ENCODE measurements at places on chromosomes 5 and 9. TPM values are rescaled to one million over a fixed set of nuclear protein-coding genes. Genes with fewer than 3 reads are reported as not detected.

PCDHAC2 gene
- total RNA-seq = not detected

ENHO gene
- 0.65 TPM for total RNA-seq

CLK4 gene
- 15.0 TPM for total RNA-seq

GRCh38 chr5:130532786-130533185, 628.5 kb downstream of the CHSY3 start:
- DNase-seq = no peak

DNA sequence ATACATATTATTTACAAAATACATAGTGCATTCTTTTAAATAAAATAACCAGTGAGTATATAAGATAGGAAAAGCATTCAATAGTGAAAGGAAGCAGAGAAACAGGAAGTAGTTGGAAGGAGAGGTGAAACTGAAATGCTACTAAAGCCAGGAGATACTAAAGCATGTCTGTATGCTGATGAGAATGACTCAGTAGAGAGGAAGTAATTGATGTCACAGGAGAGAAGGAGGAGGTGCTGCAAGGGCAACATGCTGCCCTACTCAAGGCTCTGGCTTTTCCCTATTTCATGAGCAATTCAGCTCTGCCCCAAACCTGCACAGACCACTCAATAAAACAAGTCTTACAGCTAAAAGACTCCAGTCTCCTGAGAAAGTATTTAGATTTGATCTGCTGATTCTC, 108.5 kb upstream of the TXNDC8 start:
- DNase-seq = no peak

DNA sequence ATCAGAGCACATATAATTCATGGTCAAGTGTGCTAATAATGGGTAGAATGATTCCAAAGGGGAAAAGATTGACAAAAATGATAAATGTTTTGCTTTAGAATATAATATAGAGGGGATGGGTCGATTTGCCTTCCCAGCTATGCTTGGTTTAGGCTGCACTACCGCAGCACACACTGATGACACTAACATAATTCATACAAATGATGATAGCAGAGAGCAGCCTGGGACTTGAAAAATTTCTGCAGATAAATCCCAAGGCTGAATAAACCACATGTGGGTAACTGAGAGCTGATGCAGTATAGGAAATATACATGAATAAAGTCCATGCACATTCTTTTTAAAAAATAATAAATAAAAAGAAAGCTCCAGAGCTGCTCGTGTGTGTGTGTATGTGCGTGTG, 54.5 kb downstream of the EFNA5 start:
- no peak for DNase-seq

DNA sequence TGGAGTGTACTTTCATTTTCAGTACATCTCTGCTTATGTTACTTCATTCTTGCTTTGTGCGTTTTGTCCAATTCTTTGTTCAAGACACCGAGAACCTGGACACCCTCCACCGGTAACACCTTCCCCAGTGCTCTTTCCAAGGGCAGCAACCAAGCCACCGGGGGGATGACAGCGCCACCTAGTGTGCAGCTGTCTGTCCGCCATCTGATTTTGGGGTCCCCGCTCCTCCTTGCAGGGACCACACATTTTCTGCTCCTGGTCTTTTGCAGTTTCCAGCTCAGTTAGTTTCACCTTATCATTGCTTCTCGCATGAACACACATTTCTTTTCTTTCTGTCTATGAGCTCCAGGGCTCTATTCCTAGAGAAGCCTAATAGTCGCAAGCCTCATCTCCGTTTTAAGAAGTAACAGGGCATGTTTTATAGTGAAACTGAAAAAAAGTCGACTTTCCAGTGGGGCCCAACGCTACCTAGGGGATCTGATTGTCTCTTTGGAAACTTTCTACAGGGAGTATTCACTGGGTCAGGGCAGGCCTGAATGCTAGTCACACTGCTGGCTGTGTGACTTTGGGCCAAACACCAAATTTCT, 152.1 kb downstream of the FSTL4 start:
- no peak for DNase-seq

KCNIP1 gene
- not detected for total RNA-seq

Data from gastrocnemius medialis (tissue), 4 donors.